ENCODE measurements at places on chromosomes 5 and 9. TPM values are rescaled to one million over a fixed set of nuclear protein-coding genes. Genes with fewer than 3 reads are reported as not detected.

- DNase-seq: no peak
- H3K27ac ChIP-seq: no peak overlapping the region
- no peak overlapping the region for H3K4me3 ChIP-seq
- peaks cover 11% of the 10 kb centered on the region for H3K4me1 ChIP-seq
These were observed 15.7 kb downstream of the TMEM8B start for GRCh38 chr9:35844628-35845270.

- no peaks in the 10 kb centered on the region for H3K4me1 ChIP-seq
- no peak overlapping the region for H3K27ac ChIP-seq
- H3K4me3 ChIP-seq: no peak overlapping the region
- DNase-seq: no peak
- no peaks in the 10 kb centered on the region for H3K36me3 ChIP-seq
These were observed 110.9 kb downstream of the KCNIP1 start for GRCh38 chr5:170614720-170615119.

GRCh38 chr9:135045928-135046738, 41.3 kb upstream of the OLFM1 start:
- no peaks in the 10 kb centered on the region for H3K4me1 ChIP-seq
- peaks cover 23% of the 10 kb centered on the region for H3K27me3 ChIP-seq
- DNase-seq: no peak
- no peak overlapping the region for H3K4me3 ChIP-seq
- H3K36me3 ChIP-seq: no peaks in the 10 kb centered on the region

DNA sequence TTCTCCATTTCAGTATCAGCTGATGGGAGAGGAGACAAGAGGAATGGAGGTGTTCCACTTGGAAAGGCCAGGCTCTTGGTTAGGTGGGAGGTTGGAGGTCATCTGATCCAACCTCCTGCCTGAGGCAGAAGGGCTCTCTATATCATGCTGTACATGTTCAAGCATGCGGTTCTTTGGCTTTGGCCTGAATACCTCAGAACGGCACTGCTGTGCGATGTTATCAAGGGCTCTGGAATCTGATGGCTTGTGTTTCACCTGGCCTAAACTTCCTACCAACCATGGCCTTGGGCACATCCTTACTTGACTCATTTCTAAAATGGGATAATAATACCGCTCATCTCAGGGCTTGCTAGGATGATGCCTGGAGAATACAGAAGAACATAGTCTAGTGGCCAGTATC, 90.1 kb upstream of the FAM169A start:
- no peak for DNase-seq
- no peaks in the 10 kb centered on the region for H3K27me3 ChIP-seq
- peaks cover 11% of the 10 kb centered on the region for H3K36me3 ChIP-seq
- H3K4me1 ChIP-seq: peaks cover 51% of the 10 kb centered on the region
- peak overlapping the region; percentile 82 for H3K27ac ChIP-seq

DNA sequence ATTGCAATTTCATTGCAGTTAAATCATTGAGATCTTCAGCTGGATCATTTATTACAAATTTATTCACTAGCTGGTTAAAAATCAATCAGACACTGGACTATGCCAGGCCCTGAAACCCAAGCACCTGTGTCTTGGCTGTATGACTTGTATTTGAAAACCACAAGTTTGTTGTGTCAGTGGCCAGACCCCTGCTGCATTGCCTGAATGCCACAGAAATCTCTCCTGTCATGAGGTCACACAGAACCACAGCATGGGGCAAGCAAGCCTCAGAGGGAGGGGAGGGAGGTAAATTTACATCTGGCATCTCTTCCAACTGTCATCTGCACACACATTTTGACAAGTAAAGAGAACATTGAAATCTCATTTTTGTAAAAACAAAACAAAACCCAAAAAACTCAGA, 90.0 kb downstream of the ARRDC3 start:
- H3K4me3 ChIP-seq: no peak overlapping the region
- peaks cover 7% of the 10 kb centered on the region for H3K4me1 ChIP-seq
- no peak overlapping the region for H3K27ac ChIP-seq

DNA sequence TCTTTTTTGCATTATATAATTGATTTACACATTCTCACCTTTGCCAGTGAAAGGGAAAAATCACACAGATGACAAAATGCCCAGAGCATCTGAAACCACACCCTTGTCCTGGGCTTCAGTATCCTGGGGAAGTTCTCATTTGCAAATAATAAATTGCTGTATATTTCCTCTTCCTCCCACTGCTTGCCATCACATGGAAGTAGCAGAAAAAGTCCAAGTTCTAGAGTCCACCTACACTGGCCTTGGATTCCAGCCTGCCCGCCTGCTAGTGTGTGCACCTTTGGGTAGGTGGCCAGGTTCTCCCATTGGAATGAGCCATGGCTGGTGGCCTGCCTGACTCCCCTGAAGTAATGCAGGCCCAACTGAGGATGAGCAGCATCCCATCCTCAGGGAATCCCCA, 149.4 kb downstream of the GADD45G start:
- no peaks in the 10 kb centered on the region for H3K36me3 ChIP-seq
- no peak for DNase-seq
- H3K4me3 ChIP-seq: no peak overlapping the region

- H3K4me1 ChIP-seq: no peaks in the 10 kb centered on the region
- no peak for DNase-seq
- peaks cover 6% of the 10 kb centered on the region for H3K36me3 ChIP-seq
- no peak overlapping the region for H3K27ac ChIP-seq
These were observed 481.6 kb downstream of the SPATA31A7 start for GRCh38 chr9:61671276-61671973.

SYK gene
- total RNA-seq: 9.6 TPM

Data from progenitor cell of endocrine pancreas (in vitro differentiated cells).